ENCODE measurements at places on chromosomes 13 and 19. TPM values are rescaled to one million over a fixed set of nuclear protein-coding genes. Genes with fewer than 3 reads are reported as not detected.
A peak's percentile ranks its signal among the peaks of the same experiment; 100 is the strongest.

DNA sequence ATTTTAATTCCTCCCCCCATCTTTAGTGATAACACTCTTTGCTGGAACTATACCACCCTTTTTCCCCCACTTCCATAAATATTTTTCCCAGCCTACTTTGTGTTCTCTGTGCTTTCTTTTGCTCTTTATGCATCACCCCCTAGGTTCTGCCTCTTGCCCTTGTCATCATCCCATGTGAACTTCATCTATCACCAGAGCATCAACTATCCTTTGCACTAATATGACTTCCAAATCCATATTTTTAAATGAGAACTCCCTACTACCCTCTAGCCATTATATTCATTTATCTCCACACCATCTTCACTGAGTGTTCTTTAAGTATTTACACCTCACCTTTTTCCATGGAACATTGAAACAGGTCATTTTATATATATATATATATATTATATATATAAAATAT is 452.7 kb downstream of the FOXO1 start:
- no peak for DNase-seq

GRCh38 chr19:7550987-7551761 is 15.7 kb downstream of the PNPLA6 start:
- DNase-seq, result peak; percentile 79

GRCh38 chr19:22427547-22427946 is 5.4 kb upstream of the ZNF98 start:
- DNase-seq, result no peak

- peak; percentile 22 for DNase-seq
Measured at GRCh38 chr19:43595605-43595998, 332 bp downstream of the IRGQ start.

- no peak for DNase-seq
Measured at GRCh38 chr13:89457977-89458376, 1786.8 kb downstream of the SLITRK5 start.

NALCN gene
- total RNA-seq, result not detected

GRCh38 chr13:103130681-103131210 is 64.5 kb upstream of the SLC10A2 start:
- DNase-seq, result no peak
